ENCODE measurements at places on chromosomes 5 and 9.

GRCh38 chr9:88011005-88011766 is 36.9 kb upstream of the CDK20 start:
- peak; percentile 22 for DNase-seq

DNA sequence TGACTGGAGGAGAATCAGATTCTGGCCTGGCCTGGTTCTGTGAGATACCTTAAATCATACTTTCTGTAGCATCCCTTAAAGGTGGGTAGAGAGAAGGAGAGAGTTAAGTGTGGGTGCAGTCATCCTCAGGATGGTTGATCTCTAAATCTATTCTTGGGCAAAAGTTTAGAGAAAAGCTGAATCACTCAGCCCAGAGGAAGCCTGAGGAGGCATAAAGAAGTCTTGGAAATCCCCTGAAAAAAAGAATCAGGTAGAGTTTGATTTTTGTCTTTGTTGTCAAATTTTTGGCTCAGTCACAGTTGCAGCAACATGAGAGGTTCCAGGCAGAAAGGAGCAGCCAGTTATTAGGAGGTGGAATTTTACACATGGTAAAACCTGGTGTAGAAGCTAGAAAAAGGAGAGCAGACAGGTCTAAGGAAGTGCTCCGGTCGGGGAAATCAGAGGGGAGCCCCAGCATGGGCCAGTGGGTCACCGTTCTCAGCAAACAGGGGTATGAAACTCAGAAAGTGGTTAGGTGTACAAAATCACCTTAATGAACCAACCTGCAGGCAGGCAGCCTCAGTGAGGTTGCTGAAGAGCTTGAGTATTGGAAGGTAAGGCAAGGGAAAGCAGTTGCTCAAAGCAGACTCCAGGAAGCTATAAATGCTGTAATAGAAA is 116.2 kb upstream of the CNTLN start:
- DNase-seq, result no peak

DNA sequence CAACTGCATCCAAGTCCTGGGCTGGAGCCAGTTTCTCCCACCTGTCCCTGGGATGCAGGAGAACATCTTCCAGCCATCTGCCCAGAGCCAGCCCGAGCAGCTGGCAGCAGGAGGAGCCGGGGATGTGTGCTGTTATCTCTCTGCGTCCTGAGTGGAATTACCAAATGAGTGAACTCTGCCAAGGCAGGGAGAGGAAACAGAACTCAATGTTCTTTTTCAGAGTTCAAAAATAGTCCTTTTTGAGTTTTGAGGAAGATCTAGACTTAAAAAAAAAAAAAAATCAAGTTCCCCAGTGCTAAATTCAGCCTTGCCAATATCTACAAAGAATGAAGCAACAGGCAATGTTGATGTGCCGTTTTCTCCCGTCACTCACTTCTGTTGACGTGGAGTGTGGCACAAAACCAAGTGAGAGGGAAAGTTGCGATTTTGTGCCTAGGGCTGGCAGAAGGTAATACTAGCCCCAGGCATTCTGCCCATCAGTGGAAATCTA is 56.2 kb downstream of the TMOD1 start:
- no peak for DNase-seq

GRCh38 chr9:92666912-92667532 is 2.9 kb downstream of the IPPK start:
- DNase-seq, result no peak

- no peak for DNase-seq
Measured at GRCh38 chr5:61412361-61412760, 80.3 kb downstream of the ZSWIM6 start.

Measured in HuH-7.5 (cell line).